ENCODE measurements at places on chromosomes 5 and 9.

GRCh38 chr9:101536938-101537337 is 3.3 kb downstream of the RNF20 start:
- no peak for DNase-seq

DNA sequence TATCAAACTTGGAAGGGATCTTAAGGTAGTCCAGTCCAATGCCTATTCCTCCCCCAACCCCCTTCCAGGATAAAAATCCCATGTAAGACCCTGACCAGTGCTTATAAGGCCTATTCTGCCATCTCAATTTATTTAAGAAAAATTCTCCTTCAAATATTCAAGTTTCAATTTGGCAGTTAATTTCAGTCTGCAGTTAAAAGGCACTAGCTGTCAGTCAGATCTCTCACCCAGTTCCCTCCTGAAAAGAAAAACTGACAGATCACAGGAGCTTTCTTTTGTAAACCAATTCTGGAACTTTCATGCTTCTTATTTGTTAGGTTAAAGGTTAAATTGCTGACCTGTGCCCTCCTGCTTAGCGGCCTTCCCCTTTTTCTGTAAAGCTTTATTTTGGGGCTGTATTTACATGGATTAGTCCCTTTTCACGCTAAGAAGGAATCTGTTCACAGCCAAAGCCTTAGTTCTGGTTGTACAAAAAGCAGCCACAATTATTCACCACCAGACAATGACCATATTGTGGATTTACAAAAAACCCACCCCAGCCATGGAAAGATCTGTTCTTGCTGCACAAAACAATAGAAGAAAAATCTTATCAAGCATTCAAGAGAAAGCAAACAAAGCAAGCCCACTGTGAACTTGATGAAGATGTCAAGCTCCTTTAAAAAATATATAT is 68.7 kb downstream of the DENND1A start:
- no peak for DNase-seq

DNA sequence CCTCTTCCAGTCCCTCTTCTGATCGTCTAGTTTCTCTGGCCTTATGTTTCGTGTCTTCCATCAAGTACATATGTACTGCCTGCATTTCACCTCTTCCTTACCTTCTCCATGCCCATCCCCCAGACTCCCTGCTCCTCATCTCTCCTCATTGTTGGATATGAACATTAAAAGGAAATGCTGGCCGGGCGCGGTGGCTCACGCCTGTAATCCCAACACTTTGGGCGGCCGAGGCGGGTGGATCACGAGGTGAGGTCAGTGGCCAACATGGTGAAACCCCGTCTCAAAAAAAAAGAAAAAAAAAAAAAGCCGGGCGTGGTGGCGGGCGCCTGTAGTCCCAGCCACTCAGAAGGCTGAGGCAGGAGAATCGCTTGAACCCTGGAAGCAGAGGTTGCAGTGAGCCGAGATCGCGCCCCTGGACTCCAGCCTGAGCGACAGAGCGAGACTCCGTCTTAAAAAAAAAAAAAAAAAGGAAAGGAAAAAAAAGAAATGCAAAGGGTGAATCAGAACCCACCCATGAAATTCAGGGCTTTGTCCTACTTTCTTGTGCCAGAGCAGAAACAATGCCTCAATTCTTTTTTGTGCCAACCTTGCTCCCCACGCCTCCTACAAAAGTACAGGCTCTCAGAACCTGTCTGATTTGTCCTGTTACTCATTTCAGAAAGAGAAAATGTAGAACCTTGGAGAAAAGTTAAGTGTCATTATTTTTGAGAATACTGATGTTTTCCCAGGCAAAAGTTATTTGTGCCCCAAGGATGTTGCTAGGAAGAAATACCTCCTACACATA is 1.5 kb upstream of the ZFR start:
- DNase-seq, result no peak

DNA sequence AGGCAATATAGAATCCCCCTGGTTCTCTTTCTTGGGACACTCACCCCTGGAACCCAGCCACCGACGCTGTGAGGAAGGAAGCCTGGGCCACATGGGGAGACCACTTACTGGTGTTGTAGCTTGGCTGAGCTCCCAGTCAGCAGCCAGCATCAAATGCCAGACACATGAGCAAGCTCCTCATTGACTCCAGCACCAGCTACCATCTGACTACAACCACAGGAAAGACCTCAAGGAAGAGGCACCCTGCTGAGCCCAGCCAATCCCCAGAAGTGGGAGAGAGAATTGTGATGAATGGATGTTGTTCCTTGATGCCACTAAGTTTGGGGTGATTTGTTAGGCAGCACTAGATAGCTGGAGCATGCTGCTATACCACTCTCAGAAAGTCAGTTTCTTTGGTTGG is 36.0 kb downstream of the BNIP1 start:
- no peak for DNase-seq

- DNase-seq, result no peak
Observed at GRCh38 chr5:2755076-2755680, 3.7 kb upstream of the IRX2 start.

DNA sequence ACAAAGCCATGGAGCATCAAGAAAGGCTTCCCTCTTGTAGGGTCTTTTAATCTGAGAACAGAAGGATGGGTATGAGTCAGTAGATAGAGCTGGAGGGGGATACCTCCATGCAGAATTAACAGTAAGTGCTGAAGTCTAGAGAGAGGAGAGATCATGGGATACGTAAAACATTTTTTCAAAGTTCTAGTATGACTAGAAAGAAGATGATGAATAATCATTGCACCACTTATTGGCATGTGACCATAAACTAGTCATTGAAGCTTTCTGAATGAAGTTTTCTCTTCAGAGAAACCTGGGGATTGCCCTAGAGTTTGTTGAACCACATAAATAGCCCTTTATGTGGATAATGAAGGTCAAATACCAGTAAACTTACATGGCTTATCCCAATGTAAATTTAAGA is 48.6 kb upstream of the PTPRD start:
- DNase-seq, result no peak

Measured in stimulated activated CD4-positive, alpha-beta T cell treated with anti-CD3 and anti-CD28 coated beads, Interleukin-1b, Interleukin-23, amount 100 ng/mL, for 4 hours (primary cell).